Hepatic stellate cell (primary cell): ENCODE measurements at places on chromosomes 3 and 15.

DNA sequence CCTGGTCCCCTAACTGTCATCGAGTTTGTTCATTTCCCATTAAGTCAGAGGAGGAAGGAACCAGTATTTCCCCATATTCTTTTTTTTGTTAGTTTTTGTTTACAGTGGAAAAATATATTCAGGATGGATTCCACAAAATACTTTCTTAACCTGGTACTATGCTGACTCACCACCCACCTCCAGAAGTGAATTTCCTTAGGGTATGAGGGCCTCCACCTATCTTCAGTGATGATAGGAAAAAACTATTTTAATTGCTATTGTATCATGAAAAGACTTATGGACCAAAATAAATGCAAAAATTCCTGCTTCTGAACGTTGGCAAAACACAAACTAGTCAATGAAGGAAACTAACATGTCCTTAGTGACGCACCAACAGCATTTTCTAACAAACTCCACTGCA lies 64.2 kb upstream of the FOXP1 start:
- no peak for DNase-seq

- DNase-seq, result no peak
Observed at GRCh38 chr3:152200476-152201420, 68.0 kb upstream of the MBNL1 start.

GRCh38 chr3:88433568-88433967 lies 283.8 kb downstream of the C3orf38 start:
- no peak for DNase-seq

DNA sequence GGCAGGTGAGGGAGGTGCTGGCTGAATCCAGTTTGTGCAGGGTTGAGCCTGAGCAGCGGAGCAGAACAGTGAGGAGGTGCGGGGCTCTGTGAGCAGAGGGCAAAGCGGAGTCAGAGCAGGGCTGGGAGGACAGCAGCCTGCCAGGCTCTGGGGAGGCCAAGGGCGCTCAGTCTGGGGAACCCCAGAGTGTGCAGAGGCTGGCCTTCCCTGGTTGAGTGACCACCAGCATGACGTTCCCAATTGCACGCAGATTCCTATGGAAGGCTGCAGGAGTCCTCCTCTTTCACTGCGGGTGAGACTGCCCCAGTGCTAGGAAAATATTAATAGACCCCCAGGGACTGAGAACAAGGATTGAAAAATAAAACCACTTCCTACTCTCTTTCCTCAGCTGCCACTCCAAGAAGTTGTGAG lies 13.2 kb downstream of the MRAS start:
- no peak for DNase-seq

DNA sequence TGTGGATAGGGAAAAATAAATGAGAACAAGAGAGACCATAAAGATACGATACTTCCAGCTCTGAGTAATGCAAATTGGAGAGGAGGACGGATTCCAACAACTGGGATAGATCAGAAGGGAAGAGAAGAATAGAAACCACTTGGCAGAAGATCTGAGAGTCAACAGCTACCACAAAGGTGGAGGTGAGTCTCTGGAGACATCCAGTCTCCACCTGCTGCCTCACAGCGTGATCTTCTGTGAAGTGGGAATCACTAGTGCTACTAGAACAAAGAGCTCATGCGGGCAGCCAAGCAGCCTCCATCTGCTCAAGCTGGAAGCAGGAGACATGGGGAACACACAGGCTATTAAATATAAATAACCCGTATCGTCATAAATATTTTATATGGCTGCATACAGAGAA lies 558.5 kb upstream of the CFAP20DC start:
- no peak for DNase-seq

DNA sequence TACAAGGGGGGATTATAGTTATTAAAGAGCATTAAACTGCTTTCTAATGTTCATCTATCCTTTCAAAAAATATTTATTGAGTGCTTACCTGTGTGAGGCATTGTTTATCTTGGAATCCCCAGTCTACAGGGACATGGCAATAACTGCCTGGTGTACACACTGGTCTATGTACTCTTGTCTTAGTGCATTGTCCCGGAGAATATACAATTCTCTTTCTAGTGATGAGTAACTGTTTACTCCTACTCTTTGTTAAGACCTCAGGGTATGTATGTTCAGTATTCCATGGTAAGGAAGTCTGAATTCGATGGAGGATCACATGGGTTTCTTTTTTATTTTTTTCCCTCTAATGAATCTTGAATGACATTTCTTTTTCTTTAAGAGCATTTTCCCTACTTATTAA lies 772.4 kb upstream of the NR2F2 start:
- DNase-seq, result no peak

GRCh38 chr3:180860180-180860858 lies 52.2 kb upstream of the FXR1 start:
- no peak for DNase-seq

DNA sequence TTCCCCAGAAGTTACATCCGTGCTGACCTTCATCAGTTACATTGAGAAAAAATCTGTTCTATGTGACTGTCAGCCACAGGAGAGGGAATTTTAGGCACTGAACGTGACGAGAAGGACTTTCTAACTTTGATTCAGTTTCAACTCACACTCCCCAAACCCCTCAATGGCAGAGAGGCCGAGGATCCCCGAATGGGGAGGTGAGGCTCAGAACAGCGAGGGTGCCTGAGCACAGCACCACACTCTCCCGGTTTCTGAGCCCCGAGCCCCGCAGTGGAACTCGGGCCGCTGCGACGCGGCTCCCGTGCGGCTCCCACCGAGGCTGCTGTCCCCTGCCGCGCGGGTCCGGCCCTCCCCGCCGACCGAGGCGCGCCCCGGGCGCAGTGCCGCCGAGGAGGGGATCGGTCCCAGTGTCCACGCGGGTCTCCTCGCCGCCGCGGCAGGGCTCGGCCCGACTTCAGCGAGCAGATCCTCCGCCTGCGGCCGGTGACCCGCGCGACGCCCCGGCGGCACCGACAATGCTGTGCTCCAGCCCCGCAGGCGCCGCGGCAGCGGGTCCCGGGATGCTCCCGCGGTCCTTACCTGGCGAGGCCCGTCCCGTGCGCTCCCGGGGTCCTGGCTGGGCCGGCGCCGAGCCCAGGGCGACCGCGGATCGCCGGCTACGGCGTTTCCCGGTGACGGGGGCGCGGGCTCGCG lies 439 bp downstream of the CTXND1 start:
- no peak for DNase-seq
